CD4-positive, alpha-beta T cell (primary cell): ENCODE measurements at places on chromosomes 6 and 20.
A peak's percentile ranks its signal among the peaks of the same experiment; 100 is the strongest.

GRCh38 chr20:56781108-56781739 lies 152.1 kb downstream of the TFAP2C start:
- no peak for DNase-seq

DNA sequence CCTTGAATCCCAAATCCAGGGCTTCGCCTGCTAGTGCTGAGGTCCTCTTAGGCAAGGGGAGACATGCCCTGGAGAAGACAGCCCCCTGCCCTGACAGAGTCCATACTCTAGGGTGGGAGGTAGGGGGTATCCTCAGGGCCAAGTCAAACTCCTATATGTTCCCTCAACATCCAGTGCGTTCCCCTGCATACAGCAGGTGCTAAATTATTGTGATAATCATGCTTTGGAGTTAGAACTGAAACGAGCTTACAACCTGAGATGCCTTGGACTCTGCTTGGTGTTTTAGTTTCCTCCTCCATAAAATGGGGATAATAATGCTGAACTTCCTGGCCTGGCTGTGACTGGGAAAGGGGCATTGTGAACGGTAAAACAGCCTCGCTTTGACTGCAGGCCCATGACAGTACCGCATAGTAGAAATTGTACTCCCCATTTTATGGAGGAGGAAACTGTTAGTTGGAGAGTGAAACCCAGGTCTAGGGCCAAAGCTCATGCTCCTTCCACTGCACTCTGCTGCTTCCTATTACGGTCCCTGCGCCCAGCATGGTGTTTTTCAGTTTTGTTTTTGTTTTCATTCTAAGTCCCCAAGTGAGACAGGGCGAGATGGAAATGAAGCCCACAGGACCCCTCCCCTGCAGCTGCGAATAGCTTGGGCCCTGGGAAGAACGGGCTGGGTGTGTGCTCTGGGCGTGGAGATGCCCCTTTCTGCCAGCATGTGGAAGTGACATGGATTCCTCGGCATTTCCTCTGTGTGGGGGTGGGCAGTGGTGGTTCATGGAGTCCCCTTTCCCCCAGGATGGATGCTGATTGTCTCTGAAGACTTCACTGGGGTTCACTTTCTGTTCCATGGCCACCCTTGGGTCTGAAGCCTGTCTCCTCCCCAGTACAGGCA lies 162.5 kb downstream of the VEGFA start:
- DNase-seq = no peak

DNA sequence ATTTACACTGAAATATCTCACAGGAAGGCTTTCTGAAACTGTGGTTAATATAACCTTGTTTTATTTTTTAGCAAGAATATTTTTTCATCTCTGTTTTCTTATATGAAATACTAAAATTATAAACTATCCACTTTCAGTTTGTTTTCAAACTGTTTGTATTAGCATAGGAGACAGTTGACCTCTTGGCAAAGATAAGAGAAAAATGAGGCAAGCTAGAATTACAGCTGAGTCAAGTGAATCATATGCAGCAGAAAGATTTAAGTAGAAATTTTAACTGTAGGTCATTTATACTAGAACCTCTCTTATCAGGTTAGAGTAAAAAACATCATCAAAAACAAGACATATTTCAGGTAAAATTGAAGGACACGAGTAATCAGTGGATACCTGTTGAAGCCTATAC lies 792.6 kb downstream of the PHF3 start:
- no peak for DNase-seq

- DNase-seq = no peak
These were observed 226.0 kb upstream of the TSHZ2 start for GRCh38 chr20:52746190-52746589.

GRCh38 chr20:58086763-58087561 lies 141.5 kb downstream of the ANKRD60 start:
- no peak for DNase-seq

DNA sequence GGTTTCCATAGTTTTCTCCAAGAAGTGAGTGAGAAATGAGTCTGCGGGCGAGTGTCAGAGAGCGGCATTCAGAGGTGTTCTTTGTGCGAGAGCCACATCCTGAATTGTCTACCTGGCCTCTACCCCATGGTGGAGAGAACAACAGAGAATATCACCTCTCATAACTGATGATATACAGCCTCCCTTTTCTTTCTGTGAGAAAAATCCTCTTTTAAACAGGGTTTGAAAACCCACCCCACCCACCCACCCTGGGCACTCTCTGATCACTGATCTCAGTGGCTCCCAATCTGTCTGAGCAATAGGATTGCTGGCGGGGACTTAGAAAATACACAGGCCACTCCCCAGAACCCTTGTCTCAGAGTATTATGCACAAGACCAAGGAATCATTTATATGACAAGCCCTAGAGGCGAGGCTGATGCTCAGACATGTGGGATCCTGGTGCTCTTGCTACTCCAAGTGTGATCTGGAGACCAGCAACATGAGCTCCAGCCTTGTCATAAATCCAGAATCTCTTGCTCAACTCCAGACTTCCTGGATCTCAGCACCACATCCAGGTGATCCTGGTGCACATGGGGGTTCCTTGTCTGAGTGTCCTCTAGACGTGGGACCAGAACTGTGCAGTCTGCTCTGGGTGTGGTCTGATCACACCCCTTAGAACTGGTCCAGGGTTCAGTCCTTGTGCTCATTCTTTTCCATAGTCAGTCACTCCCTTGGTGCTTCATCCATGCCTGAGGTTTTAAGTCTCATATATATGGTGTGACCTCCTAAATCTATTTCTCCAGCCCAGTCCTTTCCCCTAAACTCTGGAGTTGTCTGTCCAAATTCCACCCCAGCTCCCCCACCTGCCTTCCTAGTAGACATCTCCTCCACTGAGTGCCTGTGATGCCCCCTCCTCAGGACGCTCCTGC lies 5.3 kb downstream of the HLA-B start:
- peak; percentile 26 for DNase-seq

- no peak for DNase-seq
These were observed 42.8 kb upstream of the GLP1R start for GRCh38 chr6:39005774-39006173.

GRCh38 chr6:89693207-89693606 lies 54.7 kb upstream of the LYRM2 start:
- no peak for DNase-seq

GRCh38 chr6:119186490-119186889 lies 108.0 kb upstream of the FAM184A start:
- no peak for DNase-seq

DNA sequence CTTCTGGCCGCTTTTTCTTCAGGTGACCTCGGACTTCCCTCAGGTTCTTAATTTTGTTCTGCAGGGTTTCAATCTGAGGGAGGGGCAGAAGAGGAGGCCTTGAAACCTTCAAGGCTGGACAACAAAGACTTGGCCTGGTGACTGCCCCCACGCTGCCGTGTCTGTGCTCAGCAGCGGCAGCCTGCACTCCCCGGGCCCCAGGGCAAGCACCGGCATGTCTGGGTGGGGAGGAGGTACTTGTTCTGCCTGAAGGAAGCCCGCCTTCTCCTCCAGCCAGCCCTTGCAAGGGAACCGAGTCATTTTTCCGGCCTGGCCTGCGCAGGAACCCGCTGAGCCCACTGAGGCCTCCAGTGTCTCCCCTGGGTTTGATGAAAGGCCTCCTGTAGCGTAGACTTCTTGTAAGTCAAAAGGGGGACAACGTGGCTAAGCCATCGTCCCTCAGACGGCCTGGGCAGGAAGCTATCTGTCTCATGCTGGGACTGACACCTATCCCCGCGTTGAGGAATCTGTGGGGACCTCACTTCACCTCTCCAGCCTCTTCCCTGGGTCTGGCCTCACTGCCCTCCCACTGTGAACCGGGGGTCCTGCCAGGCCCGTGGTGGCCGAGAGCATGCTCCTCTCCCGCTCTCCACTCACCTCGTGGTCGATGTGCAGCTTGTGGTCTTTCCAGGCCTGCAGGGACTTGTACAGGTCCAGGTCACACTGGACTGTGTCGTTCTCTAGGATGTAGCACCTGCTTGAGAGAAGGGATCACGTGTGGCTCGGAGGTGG lies 119.9 kb downstream of the SULF2 start:
- DNase-seq = no peak

- DNase-seq = no peak
These were observed 11.5 kb downstream of the BPI start for GRCh38 chr20:38315290-38315966.

GRCh38 chr6:158290040-158290439 lies 22.2 kb upstream of the TULP4 start:
- no peak for DNase-seq

DNA sequence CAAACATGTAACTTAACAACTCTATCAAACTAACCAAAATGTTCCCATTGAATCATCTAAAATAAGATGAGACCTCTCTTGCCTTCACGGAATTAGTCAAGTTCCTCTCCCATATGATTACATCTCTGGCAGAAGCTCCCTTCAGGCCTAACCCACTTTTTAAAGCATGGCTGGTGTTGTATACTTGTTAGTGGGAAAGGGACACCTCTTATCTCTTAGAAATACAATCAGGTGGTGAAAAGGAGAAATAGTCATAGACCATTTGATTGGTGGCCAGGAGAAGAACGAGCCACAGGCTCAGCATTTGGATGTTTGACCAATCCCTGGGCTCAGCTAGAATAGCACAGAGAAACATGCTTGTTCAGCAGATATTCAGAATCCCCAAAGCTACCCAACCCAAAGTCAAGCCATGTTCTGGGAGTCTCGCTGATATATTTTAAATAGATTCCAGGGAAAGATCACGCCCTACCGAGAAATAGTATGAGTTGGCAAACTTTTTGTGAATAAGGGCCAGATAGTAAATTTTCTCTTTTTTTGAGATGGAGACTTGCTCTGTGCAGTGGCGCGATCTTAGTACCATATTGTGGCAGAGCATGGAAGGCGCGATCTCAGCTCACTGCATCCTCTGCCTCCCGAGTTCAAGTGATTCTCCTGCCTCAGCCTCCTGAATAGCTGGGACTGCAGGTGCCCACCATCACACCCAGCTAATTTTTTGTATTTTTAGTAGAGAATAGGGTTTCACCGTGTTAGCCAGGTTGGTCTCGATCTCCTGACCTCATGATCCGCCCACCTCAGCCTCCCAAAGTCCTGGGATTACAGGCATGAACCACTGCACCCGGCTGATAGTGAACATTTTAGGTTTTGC lies 126.3 kb upstream of the MYLIP start:
- DNase-seq = no peak

- no peak for DNase-seq
These were observed 67.2 kb downstream of the RPP40 start for GRCh38 chr6:4936681-4937041.

DNA sequence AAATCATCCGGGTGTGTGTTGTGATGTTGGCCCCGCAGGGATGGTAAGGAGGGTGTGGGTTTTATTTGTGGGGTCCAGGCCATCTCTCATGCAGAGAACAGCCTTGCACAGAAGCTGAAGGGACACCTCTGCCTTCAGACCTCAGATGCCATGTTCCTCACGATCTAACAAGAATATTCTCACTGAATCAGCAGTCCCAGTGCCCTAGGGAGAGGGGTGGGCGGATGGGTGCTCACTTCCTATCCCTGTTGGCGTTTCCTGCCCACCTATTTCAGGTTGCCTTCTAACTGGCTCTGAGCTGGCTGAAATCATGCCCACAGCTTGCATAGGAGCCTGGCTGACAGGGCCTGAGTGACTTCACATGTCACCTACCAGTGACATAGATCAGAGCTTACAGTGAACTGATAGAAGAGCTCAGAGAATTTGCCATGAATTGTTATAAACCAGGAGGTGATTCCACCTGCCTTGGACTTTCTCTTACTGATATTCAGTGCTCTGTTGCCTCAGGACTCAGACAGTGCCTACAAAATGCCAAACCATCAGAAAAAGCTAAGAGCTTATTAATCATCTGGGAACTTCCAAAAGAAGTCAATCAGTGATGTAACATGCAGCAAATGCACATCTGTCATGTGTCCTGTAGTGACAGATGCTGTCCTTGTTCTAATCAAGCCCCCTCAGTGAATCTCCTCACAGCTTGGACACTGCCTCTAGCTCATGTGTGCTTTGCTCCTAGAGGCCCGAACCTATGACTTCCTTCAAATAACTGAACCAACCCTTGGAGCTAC lies 285.8 kb upstream of the PRND start:
- no peak for DNase-seq

DNA sequence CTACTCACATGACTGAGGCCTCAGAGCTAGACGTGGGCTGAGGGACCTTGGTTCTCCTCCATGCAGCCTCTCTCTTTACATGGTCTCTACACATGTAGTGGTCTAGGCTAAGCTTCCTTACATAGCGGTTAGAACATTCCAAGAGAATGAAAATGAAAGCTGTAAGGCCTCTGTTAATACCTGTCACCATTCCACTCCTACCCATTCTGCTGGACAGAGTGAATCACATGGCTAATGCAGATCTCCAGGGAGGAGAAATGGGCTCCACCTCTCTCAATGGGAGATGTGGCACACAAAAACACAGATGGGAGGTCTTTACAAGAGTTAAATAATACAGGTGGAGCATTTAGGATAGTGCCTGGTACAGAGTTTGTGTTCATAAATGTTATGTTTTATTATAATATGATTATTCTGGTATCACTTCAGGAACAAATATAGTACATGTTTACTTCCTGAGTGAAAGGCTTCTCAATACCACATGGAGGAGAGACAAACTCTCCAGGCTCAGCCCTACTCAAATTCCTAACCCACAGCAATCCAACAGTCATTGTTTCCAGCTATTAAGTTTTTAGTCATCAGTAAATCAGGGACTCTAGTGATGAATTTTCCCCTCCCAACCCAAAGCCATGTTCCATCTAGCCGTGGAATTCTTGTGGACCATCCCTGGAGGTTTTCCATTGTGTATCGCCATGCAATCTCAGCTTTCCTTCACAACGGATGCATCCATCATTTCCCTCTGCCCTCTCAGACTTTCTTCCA lies 57.9 kb downstream of the ISM1 start:
- no peak for DNase-seq

GRCh38 chr20:2671977-2672376 lies 8.0 kb upstream of the IDH3B start:
- DNase-seq = no peak

DNA sequence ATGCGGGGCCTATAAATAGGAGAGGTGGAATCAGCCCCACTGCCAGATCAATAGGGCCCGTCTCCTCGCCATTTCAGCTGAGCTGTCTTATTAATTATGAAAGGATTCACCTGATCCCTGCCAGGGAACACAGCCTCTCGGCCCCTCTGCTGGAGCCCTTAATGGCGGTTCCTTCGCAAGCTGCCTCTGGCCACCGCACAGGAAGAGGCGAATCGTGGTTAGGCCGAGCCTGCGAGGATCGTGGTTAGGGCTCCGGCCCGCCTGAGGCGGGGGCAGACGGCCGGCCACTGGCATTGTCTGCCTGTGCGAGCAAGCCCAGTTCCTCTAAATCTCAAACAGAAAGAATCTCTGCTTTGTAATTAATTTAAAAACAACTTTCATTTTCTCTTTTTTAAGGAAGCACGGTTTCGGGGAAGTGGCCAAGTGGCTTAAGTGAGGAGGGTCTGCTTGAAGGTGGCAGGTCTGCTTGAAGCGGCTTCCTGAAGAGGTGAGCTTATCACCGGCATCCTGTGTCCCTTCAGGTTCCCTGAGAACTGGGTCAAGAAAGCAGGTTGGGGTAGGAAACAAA lies 9.2 kb downstream of the NRN1 start:
- peak; percentile 46 for DNase-seq

- DNase-seq = no peak
These were observed 638 bp downstream of the MDN1 start for GRCh38 chr6:89818977-89819335.
